RWPE1 (cell line): ENCODE measurements at places on chromosomes 3 and 15.

DNA sequence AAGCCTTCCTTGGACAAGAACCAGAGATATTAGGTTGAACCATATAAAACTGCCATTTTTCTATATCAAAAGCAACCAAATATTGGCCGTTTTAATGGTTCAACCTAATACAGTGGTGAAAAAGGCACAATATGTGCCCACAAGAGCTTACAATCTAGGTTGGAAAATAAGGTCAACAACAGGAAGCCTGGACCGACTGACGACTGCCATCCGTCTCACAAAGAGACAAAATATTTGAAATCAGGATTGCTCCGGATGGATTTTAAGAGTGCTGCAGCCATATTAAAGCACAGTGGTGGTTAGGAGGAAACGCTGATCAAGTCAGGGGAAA is 1.4 kb downstream of the AHSG start:
- DNase-seq = no peak

DNA sequence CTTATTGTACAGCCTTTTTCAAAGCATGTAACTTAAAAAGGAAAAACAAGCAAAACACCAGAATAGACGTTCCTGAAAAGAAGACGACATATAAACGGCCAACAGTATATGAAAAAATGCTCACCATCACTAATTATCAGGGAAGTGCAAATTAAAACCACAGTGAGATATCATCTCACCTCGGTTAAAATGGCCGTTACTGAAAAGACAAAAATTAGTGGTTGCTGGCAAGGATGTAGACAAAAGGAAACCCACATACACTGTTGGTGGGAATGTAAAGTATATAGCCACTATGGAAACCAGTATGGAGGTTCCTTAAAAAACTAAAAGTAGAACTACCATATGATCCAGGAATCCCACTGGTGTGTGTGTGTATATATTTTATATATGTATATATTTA is 64.5 kb upstream of the MLF1 start:
- DNase-seq = no peak

DNA sequence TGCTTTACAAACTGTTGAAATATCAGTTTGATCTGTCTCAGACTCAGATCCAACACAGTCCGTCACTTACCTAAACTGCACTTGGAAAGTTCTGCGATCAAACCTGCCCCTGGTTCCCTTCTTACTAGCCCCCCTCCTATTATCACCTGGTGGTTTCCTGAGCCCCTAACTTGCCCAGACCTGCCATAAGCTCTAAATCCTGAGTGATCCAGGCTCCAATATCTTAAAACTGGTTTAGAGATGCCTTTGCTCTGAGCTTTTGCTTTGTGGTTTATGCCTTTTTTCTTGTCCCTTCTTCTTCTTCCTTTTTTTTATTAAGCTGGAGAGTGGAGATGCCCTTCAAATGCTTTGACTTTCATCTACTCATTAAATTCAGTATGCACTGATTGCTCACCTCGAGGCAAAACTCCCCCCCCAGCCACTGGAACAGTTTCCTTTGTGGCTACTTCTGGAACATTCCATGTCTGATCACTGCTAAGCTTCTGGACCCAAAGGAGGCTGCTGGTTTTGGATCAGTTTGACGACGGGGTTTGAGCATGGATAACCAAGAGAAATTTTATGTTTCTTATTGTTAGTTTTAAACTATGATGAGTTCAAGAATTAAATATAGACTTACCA is 3.5 kb upstream of the ITGB5 start:
- no peak for DNase-seq

DNA sequence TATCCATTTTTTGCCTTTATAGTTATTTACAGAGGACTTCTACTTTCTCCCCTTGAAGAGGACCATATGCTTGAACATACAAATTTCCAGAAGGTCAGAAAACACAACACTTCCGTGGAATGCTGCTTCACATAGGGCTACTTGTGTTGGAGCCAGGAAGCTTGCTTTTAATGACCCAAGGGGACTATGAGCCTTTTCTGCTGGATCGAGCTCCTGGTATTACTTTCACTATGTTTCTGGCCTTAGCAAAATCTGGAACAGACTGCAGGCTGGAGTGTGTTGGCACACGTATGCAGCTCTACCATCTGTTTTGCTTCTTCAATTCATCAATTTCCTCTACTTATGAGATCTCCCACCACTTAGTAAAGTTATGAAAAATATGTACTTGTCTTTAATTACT is 69.3 kb upstream of the CBLB start:
- no peak for DNase-seq

DNA sequence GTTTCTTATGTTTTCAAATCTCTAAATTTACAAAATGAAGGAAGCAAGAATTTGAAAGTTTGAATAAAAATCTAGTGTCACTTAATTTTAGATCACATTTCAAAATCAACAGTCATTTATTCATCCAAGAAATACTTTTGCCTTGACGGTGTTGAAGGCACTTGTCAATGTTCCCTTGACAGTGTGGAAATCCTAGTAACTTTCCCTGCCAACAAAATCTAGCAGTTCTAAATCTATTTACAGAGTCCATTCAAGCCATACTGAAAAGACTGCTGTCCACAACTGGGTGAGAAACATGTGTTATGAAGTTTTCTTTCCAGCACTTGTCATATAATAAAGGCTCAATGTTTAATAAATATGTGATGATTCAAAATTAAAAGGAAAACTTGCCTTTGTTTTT is 8.6 kb upstream of the MAP2K5 start:
- no peak for DNase-seq

GRCh38 chr3:79973917-79974595 is 206.3 kb upstream of the ROBO1 start:
- no peak for DNase-seq

GRCh38 chr3:127951276-127951675 is 36.2 kb downstream of the KBTBD12 start:
- no peak for DNase-seq

GRCh38 chr15:81939604-81940440 is 106.0 kb downstream of the MEX3B start:
- peak; percentile 29 for DNase-seq

- no peak for DNase-seq
Observed at GRCh38 chr3:149203758-149204157, 17.9 kb downstream of the CP start.

DNA sequence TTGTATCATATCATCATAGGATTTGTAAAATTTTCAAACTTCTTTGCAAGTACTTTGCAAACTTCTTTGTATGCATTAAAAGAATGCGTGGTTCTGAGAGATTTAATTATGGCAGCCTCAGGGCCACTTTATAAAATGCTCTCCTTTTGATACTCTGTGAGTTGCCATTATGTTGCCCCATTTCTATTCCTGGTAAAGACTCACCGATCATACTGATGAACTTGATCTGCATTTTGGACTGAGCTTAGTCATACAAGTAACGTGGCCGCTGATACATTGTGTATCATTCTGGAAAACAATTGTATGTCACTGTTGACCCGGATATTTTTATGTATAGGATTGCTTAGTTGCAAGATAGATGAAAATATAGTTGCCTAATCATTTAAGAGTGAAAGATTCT is 38.8 kb downstream of the AKAP13 start:
- DNase-seq = peak; percentile 38

DNA sequence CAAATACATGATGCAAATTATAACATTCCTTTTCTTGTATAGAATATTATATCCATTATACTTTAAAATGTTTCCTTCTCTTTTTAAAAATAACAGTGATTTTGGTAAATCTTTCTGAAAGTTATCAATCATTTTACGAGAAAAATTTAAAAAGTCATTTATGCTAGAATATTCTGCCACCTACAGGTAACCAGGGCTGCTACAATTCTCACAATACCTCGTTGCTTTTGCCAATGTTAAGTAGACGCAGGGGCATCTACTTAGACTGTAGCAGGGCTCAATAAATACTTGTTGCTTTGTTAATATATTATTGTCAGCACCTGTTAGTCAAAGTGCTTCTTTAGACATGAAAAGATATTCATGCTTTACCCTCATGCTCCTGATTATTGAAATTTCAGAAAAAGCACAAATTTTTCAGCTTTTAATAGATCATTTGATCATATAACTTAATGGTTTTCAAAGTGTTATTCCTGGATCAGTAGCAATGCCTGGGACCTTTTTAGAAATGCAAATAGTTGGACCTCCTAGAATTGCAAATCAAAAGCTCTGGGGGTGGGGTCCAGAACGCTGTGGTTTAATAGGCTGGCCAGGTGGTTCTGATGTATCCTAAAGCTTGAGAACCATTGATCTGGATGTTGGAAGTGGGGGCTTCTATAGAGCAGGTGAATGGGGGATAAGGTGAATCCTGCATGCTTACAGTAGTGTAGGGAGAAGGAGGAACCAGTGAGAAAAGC is 223.6 kb upstream of the PDZRN3 start:
- peak; percentile 23 for DNase-seq

- DNase-seq = no peak
Observed at GRCh38 chr15:93221759-93222158, 132.7 kb upstream of the RGMA start.

- DNase-seq = no peak
Observed at GRCh38 chr15:66654739-66655375, 47.2 kb upstream of the SMAD6 start.

DNA sequence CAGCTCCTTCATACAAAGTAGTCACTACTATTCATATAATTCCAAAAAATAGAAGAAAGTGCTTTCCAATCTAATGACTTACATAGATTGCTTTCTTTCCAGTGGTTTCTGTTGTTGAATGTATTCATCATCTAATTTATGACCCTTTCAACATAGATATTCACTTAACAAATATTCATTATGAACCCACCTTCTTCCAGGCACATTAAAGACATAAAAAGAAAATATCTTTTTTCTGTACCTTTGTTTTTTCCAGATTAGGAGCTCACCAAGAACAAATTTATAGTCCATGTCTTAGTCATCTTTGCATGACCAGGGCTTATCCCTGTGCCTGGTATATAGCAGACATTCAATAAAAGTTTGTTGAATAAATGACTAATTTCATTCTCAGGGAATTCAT is 32.4 kb upstream of the PDZRN3 start:
- DNase-seq = no peak

DNA sequence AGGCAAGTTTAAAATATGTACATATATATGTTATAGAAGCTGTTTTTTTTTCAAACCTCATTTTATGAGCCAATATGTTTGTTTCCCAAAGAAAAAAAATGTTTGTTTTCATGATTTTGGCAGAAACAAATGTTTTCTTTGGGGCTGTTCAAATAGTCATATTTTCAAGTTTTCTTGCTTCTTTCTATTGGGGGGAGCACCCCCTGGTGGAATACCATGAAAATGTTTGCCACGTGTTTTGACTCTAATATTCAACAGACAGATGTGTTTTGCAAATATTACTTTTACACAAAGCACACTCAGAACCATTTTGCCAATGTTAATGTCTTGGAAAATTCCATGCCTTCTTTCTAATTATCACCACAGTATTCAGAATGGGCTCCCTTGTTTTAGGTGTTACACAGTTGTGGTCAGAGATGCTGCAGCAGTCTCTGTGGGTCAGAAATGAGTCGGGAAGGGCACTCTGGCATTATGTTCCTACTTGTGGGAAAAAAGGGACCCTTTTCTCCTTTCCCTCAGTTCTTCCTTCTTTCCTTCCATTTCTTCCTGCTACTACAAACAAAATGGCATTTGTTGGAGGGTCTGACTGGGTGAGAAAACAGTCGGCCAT is 817.0 kb downstream of the TUSC7 start:
- peak; percentile 17 for DNase-seq

DNA sequence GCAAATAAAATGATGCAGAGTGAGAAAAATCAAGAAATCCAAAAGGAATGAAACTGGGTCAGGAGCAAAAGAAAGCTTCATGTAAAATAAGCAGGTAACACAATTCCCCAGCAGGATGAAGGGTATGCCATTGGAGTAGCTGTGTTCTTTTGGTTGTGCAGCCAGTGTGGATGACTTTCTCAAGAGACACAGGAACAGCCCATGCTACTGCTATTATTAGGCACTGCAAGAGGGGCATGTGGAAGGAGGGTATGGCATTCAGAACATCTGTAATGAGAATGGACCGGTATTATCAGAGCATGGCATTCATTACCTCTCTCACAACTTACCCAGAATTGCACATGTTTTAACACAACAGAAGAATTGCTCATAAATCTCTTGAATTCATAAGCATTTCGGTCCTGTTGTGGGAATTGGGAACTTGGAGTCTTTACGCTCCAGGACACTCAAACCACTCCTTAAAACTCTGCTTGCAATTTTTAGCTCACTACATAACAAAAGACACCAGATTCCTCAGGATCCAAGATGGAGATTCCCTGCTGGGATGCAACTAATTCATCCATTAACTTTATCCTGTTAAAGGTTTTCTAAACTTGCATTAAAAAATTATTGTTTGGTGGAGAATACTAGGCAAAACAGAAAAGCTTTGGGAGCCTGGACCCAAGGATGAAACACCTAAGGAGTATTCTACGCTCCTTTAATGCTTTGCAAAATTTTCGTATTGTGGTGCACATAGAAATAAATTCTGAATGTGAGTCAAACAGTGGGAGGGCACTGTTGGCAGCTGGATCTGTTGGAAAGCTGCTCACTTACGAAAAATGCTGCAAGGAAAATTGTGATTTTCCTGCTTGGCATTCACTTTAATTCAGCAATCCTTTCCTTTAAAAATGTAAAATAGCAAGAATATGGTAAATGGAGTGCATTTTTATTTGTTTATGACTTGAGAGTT is 34.6 kb upstream of the CDIN1 start:
- DNase-seq = no peak

GRCh38 chr15:68784206-68784605 is 36.5 kb downstream of the ANP32A start:
- DNase-seq = no peak

DNA sequence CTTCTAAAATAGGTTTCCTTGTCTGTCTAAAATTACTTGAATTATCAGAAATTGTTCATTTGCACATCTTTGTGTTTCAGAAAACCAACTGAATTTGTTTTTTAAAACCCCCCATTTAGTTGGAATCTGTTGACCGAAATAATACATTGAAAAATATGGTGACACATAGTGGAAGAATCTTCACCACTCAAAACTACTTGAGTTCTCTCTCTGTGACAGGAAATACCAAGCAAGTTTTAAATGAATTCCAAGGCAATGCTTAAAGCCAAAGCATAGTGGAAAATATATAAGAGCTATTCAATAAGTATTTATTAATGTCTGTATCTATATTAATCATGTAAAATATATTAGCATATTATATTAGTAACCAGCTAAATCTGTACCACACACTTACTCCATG is 224.9 kb upstream of the COL8A1 start:
- peak; percentile 20 for DNase-seq

- no peak for DNase-seq
Observed at GRCh38 chr15:99568625-99569352, 3.0 kb downstream of the MEF2A start.
